Stimulated activated CD4-positive, alpha-beta T cell treated with anti-CD3 and anti-CD28 coated beads, TNF-alpha, amount 100 ng/mL, for 1 hour (primary cell): ENCODE measurements at places on chromosomes 6 and 20.

DNA sequence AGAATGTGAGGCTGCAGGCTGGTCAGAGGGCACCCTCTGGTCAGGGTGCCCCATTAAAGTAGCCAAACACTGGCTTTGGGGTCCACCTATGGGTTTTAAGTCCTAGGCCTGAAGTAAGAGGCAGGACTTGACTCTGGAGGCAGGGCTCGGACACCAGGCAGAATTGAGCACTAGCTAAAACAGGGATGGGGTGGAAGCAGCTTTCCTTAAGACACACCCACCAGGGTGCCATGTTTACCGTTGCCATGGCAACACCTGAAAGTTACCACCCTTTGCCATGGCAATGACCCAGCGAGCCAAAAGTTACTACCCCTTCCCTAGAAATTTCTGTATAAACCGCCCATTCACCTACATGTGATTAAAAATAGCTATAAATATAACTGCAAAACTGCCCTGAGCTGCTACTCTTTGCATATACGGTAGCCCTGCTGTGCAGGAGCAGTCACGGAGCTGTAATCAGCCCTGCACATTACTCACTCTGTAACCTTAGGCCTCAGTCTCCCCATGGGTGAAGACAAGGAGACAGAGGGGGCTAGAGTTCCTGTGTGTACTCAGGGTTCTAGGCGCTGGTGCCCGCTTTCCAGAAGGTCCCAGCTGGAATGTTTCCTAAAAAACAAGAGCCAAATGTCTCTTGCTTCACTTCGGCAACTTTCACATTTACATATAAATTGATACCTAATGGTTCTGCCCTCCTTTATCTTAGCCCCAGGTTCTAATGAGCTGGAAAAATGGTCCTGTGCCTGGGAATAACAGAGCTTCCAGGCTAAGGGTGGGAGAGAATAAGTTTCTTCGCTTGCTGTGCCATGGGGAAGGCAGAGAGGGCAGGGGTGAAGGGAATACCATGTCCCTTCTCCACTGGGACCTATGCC lies 27.2 kb upstream of the SRSF6 start:
- DNase-seq: no peak

DNA sequence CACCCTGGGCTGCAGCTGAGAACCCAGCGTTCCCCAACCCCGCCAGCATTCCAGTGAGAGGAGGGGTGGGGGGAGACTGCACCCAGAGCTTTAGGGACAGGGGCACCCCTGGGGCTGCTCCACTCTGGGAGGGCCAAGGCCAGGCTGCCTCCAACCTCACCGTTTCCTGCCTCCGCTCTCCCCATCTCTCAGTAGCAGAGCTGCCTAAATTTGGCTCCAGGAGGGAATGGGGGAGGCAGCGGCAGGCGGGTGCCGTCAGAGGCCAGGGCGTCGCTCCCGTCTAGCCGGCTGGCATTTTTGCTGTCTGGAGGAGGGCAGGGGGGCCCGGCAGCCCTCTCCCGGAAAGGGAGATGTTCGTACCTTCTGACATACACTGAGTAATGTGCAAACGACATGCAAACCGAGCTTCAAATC lies 46.6 kb downstream of the NOL4L start:
- DNase-seq: no peak

GRCh38 chr6:44122801-44123200 lies 4.5 kb downstream of the MRPL14 start:
- DNase-seq: no peak

DNA sequence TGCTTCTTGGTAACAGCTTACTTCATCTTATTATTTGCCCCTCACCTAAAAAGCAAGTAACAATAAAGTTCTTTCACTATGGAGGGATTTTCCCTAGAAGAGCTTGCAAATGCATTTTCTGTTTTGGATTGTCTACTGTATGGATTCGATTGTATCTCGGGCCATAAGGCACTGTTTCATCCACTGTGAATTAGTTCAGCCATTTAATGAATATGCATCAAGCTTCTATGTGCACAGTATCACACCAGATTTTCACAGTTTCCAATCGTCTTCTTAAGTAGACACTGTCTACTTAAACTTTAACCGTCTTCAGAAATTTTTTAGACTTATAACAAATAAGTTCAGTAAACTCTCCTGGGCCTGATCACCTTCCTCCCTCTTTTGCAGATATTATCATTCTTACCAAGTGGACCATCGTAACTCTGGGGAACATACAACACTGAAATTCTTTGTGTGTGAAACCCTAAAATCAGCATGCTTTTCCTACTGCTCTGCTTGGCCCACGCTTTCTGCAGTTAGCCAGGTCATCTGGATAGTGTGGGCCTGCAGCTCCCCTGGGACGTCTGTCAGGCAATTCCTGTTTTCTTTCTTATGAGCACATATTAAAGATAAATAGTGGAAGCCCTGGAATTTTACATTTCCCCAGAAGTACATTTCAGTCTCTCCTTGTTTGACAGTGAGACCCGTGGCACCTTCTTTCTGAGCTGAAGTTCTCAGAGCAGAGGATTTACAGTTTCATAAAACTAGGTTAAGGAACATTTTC lies 136.5 kb upstream of the PDE10A start:
- no peak for DNase-seq

DNA sequence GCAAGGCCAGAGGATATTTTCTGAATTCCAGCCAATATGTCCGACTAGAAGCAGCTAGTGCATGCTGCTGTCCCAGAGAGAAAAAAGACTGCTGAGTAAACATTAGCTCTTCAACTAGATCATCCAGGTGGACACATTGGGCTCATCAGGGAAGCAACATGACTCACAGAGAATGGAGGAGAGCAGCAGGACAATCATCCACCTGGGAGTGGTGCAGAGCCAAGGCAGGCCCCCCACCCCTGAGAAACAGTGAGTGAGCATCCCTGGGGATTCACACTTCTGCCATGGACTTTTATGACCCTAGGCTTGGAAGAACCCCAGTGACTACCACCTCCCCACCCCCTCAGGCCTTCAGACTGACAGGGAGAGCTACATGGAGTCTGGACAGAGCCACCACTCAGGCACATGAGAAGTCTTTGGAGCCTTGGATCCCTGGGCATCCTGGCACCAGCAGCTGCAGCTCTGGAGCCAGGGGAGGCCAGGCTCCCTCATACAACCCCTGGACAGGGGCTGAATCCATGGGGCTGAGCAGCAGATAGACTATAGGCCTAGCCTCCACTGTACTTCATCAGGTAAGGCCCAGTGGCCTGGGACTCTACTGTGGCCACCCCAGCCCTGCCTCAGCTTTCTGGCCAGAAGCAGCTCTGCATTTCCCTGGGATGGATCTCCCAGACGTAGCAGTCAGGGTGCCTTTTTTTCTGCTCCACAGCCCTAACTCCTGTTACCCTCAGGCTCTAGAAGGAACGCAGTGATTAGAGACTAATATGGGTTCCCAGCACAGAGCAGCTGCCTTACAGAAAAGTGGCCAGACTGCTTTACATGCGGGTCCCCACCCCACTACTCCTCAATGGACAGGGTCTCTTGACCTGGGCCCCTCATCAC lies 82.9 kb upstream of the RNF217 start:
- no peak for DNase-seq

DNA sequence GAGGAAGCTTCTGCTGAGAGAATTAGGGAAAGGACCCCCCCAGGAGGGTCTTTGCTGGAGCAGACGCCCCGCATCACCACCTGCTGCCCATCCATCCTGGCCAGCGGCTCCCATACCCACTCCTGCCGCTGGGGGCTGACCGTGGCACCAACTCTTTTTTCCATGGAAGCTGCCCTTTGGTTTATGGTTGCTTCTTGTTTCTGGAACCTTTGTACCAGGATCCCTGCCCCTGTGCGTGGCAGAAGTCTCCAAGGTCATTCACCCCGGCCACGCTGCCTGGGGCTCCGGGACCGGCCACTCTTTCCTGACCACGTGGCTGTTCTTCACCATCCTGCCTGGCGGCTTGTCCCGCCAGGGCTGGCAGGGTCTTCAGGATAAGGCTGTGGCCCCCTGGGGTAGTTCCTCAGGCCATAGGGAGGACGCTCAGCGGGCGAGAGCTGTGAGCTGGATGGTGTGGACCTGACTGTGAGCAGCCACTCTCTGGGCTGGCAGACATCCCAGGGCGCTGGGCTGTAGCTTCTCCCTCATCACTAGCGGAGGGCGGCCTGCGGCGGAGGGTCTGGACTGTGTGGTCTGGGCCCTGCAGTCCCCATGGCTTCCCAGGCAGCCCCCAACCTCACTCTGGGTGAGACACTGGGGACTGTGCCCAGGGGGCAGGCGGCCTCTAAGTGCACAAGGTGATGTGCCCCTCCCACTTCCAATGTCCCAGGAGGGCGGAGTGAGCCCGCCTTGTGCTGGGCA lies 22.8 kb upstream of the RBBP8NL start:
- DNase-seq: no peak

GRCh38 chr6:128397996-128398395 lies 122.4 kb downstream of the PTPRK start:
- no peak for DNase-seq

DNA sequence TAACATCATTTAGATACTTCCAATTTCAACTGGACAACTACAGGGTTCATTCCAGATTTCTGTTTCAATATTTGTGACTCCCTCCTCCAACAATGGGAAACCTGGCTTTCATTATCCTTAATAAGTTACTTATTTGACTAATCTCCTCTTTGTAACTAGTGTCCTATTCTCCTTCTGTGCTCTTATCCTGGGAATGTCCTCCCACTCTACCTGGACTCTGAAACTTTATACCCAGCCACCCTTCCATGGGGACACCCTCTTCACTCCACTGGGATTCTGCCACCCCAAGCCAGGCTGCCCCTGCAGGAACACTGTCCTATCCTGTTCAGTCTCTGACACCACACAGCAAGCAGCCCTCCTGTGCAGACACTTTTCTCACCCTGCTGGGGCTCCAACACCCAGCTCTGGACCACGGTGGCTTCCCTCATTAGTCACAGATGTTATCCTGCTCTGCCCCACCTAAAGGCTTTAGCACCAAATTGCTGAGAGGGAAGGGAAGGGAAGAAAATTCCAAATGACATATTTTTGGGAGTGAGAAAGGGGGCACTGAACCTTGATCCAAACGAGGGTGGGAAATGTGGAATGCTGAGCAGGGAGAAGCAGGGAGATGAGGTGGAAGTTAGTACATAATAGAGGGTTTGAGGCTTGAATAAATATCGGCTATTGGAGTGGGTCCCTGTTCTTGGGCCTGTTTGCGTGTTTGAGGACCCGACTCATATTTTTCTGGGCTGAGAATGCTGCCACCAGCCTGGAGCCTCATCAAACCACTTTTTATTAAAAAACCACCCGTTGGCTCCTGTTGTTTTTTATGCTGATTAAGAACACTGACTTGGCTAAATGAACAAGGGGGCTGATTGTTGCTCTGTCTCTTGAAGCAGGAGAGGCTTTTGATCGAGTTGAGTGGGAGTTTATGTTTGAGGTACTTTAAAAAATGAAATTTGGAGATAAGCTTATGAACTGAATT lies 54.0 kb upstream of the AKIRIN2 start:
- no peak for DNase-seq

DNA sequence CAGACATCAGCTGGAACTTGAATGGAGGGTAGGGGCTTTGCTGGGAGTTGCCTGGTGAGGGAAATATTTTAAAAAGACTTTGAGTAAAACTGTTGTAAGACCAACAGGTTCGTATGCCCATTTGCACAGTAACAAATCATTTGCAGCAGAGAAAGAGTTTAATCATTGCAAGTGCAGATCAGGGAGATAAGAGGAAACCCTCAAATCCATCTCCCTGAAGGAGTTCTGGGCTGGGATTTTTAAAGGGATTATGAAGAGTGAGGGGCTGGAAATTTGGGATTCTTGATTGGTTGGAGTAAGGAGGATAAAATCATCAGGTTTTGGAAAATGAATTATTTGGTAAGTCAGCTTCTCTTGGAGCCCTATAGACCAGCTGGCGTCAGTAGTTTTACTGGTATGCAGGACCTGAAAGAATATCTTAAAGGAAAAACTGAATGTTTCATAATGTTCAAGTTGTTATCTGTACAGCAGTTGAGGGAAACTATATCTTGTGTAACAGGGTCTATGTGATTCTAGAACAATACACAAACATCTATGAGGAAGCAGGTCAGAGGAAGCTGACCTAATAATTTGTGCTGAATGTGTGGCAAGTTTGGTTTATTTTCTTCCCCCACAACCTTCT lies 295.5 kb downstream of the PLCB1 start:
- DNase-seq: no peak

DNA sequence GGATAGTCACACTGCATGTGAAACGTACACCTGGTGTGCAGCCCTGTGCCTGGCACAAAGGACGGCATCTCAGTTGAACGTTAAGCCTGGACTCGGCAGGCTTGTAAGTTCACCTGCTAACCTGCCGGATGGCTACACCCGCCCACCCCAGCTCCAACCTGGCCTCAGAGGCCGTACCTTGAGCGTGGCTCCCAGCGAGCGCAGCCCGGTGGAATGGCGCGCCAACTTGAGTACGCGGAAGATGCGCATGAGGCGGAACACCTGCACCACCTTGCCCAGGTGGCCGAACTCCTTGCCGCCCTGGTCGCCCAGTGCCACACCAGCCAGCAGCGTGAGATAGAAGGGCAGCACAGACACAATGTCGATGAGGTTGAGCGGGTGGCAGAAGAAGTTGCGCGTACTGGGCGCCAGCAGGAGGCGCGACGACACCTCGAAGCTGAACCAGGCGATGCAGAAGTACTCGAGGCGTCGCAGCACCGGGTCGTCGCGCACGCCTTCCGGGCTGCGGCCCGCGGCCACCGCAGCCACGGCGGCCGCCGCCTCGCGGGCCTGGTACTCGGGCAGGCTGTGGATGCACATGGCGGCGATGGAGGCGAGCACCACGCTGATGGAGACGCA lies 3.3 kb downstream of the KCNS1 start:
- no peak for DNase-seq

GRCh38 chr6:42970871-42971612 lies 7.9 kb downstream of the PEX6 start:
- DNase-seq: no peak

GRCh38 chr6:158619922-158620801 lies 24.4 kb downstream of the DYNLT1 start:
- no peak for DNase-seq

DNA sequence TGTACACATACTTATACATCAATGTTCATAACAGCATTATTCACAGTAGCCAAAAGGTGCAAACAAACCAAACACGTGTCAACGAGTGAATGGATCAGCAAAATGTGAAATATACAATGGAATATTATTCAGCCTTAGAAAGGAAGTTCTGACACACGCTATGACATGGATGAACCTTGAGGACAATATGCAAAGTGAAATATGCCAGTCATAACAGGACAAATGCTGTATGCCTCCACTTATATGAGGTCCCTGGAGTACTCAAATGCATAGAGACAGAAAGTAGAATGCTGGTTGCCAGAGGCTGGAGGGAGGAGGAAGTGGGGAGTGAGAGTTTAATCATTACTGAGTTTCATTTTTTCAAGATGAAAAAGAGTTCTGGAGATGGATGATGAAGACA lies 37.8 kb upstream of the IGF2R start:
- DNase-seq: no peak
